Stimulated activated CD4-positive, alpha-beta T cell treated with anti-CD3 and anti-CD28 coated beads, Interleukin-1b, Interleukin-23, amount 100 ng/mL, for 1 hour (primary cell): ENCODE measurements at places on chromosomes 6 and 20.

GRCh38 chr20:1426231-1426849 lies 33.5 kb upstream of the FKBP1A start:
- no peak for DNase-seq

DNA sequence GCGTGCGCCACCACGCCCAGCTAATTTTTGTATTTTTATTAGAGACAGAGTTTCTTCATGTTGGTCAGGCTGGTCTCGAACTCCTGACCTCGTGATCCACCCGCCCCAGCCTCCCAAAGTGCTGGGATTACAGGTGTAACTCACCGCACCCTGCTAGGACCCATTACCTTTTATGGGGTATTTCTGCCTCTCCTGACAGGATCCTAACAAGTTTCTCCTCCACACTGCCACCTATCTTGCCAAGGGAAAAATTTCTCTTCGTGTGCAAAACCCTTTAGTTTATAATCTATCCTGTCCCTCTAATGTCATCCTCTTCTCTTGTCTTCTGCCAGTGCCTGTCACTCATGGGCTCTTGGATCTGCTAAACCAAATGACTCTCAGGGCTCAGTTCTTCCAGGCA lies 1.9 kb downstream of the STMND1 start:
- no peak for DNase-seq

- no peak for DNase-seq
Measured at GRCh38 chr6:122404444-122404843, 5.0 kb downstream of the HSF2 start.

DNA sequence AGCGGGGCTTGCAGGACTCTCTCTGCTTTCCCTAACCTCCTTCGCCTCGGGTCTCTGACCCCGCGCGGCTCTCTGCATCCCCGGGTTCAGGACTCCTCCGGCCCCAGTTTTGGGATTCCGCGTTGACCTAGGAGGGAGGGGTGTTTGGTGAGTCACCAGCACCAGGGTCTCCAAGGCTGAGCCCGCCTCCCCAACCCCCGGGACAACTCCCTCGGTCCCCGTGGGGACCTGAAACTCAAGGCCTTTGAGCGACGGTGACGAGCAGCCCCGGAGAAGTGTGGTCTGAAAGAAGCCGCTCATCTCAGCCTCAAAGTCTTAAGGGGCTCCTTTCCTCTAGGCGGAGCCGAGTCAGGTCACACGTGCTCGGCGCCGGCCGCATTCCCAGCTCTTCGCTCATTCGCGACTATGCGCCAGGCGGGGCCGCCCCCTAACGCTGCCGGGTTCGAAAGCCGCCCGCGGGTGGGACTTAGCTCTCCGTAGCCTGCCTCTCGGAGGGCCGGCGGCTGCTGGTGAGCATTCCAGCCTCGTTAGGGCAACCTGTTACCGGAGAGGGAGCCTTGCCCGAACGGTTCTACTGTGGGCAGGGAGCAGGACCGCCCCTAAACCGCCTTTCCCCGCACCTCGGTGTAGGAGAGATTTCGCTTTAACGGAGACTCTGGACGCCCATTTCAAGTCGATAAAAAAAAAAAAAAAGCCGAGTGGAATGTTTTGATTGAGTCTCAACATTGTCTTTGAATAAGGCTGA lies 3.0 kb upstream of the PRDM13 start:
- no peak for DNase-seq

DNA sequence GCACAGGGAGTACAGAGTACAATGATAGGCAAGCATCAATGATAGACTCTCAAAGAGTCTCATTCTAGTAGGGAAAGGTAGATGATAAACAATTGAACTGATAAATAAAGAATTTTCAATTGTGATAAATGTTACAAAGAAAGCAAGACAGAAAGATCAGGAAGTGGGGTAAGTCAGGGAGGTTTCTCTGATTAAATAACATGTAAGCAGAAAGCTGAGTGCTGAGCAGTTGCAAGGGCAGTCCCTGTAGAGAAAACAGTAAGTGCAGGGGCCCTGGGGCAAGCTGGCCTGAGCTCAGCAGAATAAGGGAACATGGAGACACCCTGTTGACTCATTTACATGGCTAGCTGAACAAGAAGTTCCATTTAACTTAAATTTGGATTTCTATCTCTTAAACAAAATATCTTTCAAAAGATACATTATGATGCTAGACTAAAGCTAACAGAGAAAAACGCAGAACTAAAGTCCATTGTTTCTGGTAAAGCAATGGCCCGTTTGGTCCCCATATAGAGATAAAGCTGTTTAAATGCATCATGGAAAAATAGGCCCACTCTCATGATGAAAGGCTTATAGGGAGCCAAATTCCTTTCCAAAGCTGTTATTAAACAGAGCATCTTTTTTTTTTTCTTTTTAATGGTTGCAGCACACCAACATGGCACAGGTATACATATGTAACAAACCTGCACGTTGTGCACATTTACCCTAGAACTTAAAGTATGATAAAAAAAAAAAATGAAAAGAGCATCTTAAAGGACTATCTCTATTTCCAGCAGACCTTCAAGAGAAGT lies 5.3 kb upstream of the TNFAIP3 start:
- DNase-seq, result no peak
